ENCODE measurements at places on chromosomes 3 and 15. TPM values are rescaled to one million over a fixed set of nuclear protein-coding genes. Genes with fewer than 3 reads are reported as not detected.

- DNase-seq = no peak
Observed at GRCh38 chr15:64182859-64183370, 20.1 kb upstream of the PPIB start.

- no peak for DNase-seq
Observed at GRCh38 chr15:33094336-33094735, 100.2 kb downstream of the FMN1 start.

The GABRG3 gene
- not detected for total RNA-seq

The TCAIM gene
- total RNA-seq = 17.9 TPM

The SAMMSON gene
- not detected for total RNA-seq

Measured in vagina (tissue), 2 donors.